Stimulated activated CD4-positive, alpha-beta T cell treated with anti-CD3 and anti-CD28 coated beads, Interleukin-1b, Interleukin-23, amount 100 ng/mL, for 1 hour (primary cell): ENCODE measurements at places on chromosomes 1 and 21.

GRCh38 chr1:96519851-96520578 is 201.6 kb upstream of the PTBP2 start:
- no peak for DNase-seq

DNA sequence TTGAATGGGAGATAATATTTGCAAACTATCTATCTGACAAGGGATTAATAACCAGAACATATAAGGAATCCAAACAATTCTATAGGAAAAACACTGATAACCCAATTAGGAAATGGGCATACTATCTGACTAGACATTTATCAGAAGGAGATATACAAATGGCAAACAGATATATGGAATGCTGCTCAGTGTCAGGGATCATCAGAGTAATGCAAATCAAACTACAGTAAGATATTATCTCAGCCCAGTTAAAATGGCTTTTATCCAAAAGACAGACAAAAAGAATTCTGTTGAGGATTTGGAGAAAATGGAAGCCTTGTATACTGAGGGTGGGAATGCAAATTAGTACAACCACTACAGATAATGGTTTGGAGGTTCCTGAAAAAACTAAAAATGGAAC is 758.0 kb upstream of the B3GALT2 start:
- DNase-seq = no peak

DNA sequence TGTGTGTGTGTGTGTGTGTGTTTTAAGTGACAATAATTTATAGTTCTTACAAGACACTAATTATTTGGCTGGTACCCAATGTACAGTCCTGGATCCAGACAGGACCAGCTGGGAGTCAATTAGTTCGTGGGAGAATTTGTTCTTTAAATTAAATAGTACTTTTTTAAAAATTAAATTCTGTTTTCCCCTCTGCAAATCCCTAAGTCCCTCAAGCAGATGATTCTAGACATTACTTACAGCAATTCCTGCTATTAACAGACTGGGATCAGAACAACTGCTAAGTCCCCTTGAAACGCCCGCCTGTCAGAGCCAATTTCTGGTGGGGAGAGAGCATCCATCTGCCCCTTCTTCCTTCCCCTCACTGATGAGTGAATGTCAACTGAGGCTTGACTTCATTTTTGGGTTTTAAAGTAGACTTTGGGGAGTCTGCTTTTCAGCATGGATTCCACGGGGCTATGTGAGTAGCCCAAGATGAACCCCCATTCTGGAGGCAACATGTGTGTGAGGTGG is 83.9 kb downstream of the SMYD2 start:
- no peak for DNase-seq

DNA sequence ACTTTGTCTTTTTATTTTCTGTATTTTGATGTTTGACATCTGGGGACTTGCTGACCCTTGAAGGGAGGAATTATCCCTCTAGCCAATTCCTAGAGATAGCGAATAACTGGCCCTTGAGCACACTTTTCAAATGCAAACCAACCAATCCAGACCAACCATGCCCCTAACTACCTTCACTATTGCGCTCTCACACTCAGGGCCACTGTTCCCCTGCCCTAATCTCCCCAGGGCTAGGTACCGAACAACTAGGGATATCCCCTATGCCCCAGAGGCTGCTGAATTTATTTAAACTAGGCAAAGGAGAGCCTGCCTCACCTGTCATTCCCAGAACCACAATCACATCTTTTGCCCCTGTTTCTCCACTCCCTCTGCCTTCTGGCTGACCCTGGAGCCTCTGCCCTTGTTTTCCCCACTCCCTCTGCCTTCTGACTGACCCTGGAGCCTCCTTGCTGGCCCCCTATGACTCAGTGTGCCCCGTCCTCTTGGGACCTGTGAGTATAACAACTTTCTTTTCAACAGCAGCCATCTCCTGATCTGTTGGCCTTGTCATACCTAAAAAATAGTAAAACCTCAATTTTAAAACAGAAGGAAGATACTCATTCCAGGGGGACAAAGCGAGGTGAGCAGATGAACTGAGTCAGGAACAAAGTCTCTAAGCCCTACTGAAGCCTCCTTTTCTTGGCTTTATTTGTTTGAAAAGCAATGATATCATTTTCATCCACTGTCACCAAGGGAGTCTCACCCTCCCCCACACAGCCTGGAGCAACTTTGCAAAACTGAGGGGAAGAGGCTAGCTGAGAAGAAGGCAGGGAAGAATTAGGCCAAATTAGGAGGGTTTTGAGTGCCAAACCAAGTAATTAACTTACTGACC is 115.5 kb downstream of the NMNAT2 start:
- no peak for DNase-seq

- DNase-seq = no peak
These were observed 17.3 kb upstream of the MIIP start for GRCh38 chr1:12001996-12002493.

DNA sequence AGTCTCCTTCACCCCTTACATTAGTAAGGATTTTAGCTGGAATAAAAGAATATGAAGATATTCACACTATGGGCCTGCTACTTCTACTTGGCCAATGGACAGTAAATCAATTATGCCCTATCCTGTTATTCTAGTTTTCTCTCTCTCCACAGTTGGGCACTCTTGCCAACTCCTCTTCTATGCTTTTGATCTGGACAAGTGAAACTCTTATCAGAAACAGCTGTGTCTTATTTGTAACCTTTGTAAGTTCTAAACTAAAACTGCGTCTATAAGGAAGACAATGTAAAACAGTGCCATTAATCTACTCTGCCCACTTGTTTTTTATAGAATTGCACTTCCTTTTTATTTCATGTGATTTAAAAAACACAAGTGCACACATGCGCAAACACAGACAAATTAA is 244.0 kb upstream of the DMRTA2 start:
- no peak for DNase-seq

DNA sequence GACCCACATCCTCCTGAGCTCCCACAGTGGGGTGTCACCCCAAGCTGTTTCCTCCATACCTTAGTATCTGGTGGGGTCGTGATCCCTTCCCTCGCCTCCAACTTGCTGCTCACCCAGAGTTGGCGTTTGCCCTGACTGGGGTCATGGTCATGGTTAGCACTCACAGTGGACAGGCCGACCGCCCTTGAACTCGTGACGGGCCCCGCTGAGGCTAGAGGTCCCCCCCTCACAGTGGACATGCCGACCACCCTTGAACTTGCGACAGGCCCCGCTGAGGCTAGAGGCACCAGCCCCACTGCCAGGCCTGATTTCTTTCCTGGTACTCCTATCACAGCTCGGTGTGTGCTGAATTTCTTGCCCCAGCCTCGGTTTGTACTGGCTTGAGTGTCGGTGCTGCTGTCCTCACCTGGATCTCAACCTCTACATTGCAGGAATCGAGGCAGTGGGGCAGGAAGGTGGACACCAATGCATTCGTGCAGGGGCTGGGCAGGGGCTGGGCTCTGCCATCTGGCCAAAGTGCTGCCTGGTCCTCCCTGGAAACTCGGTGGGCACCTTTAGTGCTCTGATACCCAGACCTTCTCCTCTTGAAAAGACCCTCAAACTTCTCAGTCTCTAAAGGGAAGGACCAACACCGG is 37.5 kb upstream of the AJAP1 start:
- no peak for DNase-seq

DNA sequence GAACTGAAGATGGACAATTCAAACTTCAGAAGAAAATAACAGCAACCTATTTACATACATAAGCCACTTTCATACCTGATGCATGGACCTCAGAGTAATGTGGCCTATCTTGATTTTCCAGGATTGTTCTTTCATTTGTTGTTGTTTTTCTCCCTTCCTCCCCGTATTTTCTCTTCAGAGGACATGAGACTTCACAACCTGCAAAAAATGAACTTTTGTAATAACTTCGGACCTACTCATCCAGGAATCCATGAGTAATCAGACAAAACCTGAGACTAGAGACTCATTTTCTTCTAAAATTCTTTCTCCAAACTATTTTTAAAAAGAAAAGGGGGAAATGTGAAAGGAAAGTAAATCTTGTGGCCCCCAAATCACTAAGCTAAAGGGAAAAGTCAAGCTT is 17.6 kb upstream of the PLA2G5 start:
- DNase-seq = no peak

GRCh38 chr1:58325866-58326265 is 220.7 kb downstream of the OMA1 start:
- DNase-seq = no peak

- no peak for DNase-seq
These were observed 42.0 kb upstream of the UBE2U start for GRCh38 chr1:64161357-64161941.

- DNase-seq = no peak
These were observed 15.4 kb downstream of the PKP1 start for GRCh38 chr1:201298396-201299381.

GRCh38 chr1:10935246-10935645 is 77.2 kb upstream of the TARDBP start:
- no peak for DNase-seq

- DNase-seq = no peak
These were observed 25.0 kb downstream of the AGPAT3 start for GRCh38 chr21:43890042-43890441.

DNA sequence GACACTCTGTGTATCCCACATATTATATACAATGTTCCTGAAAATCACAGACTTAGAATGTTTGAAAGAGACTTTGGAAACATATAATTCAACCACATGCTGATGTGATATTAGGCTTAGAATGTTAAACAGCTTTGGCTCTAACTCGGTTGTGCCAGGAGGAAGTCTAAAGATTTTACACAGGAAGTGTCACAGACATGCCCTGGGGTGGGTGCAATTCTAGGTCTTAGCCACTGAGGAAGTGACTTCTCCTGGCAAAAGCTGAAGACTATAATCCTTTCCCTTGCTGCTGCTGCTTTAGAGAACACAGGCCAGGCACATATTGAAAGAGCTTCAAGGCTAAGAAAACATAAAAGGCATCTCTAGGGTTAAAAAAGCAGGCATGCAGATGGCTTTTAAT is 51.0 kb downstream of the RPL5 start:
- DNase-seq = no peak

- no peak for DNase-seq
These were observed 6.3 kb upstream of the PLD5 start for GRCh38 chr1:242530761-242531160.

DNA sequence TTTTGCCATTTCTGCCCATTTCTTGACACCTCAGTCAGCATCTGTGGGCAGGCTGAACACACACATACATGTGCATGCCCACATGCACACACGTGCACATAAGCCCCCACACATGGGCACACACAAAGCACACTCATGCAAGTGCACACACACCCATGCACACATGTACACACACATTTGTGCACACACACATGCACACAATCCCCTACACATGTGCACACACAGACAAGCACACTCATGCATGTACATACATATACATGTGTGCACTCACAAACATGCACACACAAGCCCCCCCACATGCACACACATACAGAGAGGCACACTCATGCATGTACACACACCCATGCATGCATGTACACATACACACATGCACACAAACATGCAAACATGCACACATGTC is 83.5 kb upstream of the ACTRT2 start:
- no peak for DNase-seq

GRCh38 chr21:43957611-43958362 is 54.3 kb upstream of the TRAPPC10 start:
- DNase-seq = no peak

- no peak for DNase-seq
These were observed 340.4 kb downstream of the USP25 start for GRCh38 chr21:16070207-16070651.

DNA sequence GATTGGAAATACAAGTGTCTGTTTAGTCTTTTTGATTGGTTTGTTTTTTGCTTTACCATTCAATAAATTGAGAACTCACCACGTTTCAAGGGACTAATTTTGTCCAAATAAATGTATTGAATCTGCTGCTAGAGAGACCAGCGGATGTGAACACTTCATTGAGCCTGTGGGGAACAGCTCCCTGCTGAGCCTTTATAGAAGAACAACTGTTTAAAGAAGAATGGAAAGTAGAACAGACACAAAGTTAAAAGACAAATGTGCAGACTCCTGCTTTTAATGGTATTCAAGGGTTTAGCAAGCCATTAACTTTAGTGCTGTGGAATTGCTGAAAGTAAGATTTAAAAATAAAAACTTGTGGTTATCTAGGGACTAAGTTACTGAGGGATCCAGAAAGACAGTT is 817.7 kb upstream of the B3GALT2 start:
- DNase-seq = no peak

GRCh38 chr1:179586107-179586823 is 5.4 kb upstream of the TDRD5 start:
- DNase-seq = no peak

GRCh38 chr1:107550358-107550757 is 409.5 kb downstream of the NTNG1 start:
- no peak for DNase-seq

DNA sequence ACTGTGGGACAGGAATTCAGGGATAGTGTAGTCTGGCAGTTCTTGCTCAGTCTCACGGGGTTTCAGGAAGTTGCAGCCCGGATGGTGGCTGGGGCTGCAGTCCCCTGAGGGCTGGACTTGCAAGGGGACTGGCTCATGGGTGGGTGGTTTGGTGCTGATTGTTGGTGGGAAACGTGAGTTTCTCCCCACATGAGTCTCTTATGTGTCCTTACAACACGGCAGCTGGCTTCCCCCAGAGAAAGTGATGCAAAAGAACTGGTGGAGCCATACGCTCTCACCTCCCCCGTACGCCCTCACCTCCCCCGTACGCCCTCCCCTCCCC is 64.9 kb downstream of the EVA1C start:
- no peak for DNase-seq

DNA sequence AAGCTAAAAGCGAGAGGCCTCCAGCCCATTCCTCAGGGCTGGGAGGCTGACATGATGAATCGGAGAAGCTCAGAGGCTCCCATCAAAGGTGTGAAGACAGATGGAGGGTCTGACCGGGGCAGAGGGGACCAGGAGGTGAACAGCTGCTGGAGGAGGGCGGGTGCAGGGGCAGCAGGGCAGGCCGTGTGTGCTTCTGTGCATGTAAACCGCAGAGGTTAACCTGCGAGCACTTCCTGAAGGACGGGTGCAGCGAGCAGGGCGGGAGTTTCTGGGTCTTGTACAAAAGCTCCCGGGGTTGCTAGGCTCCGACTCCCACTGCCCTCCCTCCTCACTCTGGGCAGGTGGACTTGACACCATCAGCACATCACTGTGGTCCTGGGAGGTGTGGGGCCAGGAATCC is 75.2 kb downstream of the PAX7 start:
- no peak for DNase-seq
